ENCODE measurements at places on chromosomes 16 and 17.

GRCh38 chr17:20235747-20236146, 226.6 kb downstream of the SPECC1 start:
- no peak for DNase-seq

- DNase-seq = no peak
These were observed 25.8 kb upstream of the SKAP1 start for GRCh38 chr17:48455791-48456190.

DNA sequence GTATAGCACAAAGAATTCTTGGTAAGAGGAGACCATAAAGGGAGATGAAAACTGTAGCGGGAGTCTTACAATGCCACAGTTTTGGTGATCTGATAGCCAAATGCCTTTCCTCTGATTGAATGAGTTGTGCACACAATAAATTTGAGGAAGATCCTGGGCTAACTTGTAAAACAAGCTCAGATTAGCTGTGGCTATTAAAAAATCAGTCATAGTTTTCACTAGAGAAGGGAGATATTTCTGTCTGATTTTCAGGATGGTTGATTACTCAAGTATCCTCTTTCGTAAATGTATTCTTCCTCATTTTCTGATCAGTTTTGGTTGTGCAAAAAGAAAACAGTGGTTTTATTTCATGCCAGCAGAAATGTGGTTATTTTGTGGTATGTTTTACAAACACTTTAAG, 9.1 kb upstream of the METTL9 start:
- DNase-seq = no peak

DNA sequence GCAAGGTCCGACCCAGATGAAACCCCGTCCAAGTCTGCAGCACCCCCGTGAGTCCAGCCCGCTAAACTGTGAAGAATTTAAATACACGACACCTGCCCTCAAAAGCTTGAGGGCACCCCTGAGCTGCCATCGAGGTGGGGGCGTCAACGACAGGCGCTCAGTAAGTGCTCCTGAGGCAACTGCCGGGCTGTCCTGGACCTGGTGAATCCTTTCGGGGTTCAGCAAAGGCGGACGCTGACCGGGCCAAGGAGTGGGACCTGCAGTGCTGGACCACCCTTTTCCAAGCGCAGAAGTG, 512 bp upstream of the ENDOV start:
- no peak for DNase-seq

- peak; percentile 94 for DNase-seq
These were observed 11.1 kb downstream of the SCN4A start for GRCh38 chr17:63961355-63962212.

DNA sequence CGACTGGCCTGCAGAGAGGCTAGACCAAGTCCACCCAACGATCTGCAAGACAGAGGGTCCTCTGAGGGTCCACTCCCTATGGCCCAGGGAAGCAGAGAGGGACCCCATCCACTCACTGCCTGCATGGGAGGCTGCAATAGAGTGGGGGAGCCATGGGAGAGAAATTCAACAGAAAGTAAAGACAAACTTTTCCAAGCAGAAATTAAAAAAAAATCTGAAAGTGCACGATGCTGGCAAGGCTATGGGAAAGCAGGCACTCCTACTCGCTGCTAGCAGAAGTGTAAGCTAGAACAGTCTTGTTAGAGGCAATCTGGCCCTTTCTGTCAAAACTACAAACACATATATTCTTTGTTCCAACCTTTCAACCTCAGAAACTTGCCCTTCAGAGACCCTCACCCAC, 85.4 kb downstream of the GAS7 start:
- no peak for DNase-seq

- DNase-seq = no peak
These were observed 10.4 kb upstream of the ARL2BP start for GRCh38 chr16:57234707-57235092.

DNA sequence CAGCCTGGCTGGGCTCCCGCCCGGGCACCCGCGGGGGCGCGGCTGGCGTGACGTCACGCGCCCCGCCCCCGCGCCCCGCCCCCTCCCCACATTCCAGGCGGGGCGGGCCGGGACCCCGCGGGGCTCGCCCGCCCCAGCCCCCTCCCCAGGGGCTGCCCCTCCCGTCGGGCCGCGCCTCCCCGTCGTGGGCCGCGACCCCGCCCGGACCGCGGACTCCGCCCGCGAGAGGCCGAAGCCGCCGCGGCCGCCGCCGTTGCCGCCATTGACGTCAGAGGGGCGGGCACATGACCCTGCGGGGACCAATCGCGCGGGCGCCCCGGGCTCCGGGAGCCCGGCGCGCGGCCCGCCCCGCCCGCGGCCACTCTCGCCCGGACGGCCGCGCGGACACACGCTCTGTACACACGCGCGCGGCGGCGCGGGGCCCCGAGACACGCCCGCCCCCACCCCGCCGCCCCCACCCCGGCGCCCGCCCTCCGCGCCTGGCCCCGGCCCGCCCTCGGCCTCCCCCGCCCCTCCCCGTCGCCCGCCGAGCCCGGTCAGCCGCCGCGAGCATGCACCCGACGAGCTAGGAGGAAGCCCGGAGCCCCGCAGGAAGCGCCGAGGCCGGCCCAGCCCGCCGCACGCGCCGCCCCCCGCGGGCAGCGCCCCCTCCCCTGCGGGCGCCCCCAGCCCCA, at the start of gene CMIP:
TSS of gene CMIP (plus strand) at position 361 of the 674 bp plus-strand sequence.
- peak; percentile 90 for DNase-seq

GRCh38 chr17:66667491-66668030, 167.4 kb upstream of the CACNG5 start:
- no peak for DNase-seq

- DNase-seq = peak; percentile 41
These were observed 3.3 kb downstream of the SRCIN1 start for GRCh38 chr17:38602453-38602852.

GRCh38 chr17:81923302-81924260, 4.0 kb downstream of the MAFG start:
- DNase-seq = no peak

All from Karpas-422 (cell line).